ENCODE measurements at places on chromosomes 5 and 9.

- DNase-seq: no peak
These were observed 1603.5 kb upstream of the C9orf72 start for GRCh38 chr9:29176786-29177185.

DNA sequence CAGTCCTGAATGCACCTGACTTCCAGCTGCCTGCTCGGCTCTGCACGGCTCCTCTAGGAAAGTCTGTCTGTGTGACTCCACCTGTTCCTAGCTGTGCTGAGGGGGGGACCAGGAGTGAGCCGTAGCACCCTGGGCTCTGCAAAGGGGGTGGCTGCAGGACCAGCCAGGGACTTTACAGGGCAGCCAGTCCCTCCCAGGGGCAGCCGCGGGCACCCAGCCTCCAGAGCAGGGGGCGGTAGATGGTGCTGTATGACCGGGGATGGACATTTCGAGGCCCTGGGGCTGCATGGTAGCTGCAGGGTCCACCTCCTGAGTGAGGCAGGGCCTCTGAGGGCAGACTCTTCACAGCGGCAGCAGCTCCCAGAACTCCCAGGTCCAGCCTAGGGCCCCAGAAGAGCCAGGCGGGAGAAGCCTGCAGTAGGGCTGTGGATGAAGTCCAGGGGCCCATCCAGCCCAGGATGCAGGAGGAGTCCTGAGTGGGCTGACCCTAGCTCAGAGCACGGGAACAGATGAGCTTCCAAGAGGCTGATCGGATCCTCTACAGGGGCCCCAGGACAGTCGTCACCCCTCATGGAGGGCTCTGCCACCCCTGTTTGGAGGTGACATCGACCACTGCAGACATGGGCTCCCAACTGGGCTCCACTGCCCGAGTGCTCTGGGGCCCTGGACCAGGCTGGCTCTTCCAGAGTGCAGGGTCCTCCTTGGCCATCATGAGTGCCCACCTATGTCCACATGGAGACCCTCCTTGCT, 105.4 kb downstream of the ZNF354C start:
- no peak for DNase-seq

DNA sequence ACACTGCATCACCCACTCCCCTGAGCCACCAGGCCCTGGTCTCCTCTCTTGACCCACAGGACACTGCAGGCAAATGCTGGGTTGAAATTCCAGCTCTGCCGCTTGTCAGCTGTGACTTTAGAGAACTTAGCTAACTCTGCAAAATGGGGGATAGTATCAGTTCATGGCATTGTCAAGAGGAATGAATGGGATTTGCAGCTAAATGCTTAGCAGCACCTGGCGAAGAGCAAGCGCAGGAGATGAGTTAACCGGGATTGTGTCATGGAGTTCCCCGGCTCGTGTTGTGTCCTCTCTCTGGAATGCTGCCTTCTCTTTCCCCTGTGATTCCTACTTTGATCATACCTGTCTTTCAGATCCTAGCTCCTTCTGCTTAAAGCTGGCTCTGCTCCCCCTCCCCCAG, 67.1 kb downstream of the DAB2IP start:
- DNase-seq: no peak

- DNase-seq: no peak
These were observed 19.5 kb upstream of the ARSI start for GRCh38 chr5:150322202-150322601.
